ENCODE measurements at places on chromosomes 1 and 21.

DNA sequence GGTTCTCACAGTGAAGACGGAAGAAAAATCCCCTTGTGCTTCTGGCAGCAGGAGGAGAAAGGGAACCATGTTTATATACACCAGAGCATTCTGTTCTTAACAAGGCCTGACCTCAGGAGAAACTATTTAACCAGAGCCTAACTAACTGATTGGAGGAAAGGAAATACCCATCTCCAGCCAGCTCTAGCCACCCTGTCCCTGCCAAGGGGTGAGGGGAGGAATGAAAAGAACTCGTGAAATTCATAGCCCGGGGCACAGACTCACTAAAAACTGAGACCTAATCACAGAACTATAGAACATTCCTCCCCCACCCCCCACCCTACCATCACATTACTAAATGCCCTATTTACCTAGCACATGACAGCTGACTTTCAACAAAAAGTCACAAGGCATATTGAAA, 65.0 kb downstream of the KCNH1 start:
- peak; percentile 17 for DNase-seq

DNA sequence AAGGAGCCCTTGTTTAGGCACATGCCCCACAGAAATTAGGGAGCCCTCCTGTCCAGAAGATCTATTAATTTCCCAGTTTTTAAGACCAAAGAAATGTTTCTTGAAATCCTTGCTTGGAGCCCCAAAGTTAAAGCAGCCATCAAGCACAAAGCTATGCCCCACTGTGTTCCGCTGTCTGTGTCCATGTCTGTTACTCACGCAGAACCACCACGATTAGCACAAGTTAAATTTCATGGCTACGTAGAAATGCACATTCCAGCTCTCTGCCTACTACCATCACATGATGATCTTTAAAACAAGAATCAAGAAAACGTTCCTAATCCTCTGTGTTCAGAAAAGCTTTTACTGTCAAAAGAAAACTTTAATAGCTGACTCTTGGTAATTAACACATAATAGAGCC, 238.5 kb downstream of the RERE start:
- no peak for DNase-seq

GRCh38 chr1:213985209-213986019, 2.4 kb upstream of the PROX1 start:
- no peak for DNase-seq

DNA sequence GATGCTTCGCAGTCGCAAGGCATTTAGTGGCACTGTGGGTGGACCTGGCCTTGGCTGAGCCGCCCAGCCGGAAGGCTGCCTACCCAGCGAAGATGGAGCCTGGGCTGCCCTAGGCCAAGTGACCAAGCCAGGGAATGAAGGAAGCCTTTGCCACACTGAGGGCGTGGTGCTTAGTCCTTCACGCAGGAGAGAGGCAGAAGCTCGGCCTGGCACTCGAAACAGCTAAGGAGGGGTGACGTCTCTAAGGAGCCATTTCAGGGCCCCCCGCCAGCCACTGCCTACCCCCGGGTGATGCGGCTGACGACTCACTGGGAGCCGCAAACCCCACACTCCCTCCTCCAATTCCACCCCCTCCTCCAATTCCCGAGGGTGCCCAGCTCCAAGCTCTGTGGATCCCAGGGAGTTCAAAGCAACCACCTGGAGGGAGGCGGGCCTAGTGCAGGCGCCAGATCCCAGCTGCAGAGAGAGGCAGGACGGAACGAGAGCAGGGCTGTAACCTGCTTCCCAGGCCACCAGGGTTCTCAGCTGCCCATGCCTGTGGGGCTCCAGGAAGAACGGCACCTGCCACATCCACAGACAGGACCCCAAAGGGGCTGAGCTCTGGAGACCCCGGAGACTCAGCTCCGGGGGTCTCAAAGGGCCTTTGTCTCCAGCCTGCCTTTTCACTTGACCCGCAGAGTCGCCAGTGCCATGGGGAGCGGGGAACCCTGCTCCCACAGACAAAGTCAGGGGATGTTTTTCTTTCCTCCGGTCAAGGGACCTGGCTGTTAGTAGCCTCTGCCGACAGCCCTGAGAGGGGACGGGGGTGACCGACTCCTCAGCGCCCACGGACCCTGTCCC, 75.8 kb downstream of the ARHGEF16 start:
- no peak for DNase-seq

DNA sequence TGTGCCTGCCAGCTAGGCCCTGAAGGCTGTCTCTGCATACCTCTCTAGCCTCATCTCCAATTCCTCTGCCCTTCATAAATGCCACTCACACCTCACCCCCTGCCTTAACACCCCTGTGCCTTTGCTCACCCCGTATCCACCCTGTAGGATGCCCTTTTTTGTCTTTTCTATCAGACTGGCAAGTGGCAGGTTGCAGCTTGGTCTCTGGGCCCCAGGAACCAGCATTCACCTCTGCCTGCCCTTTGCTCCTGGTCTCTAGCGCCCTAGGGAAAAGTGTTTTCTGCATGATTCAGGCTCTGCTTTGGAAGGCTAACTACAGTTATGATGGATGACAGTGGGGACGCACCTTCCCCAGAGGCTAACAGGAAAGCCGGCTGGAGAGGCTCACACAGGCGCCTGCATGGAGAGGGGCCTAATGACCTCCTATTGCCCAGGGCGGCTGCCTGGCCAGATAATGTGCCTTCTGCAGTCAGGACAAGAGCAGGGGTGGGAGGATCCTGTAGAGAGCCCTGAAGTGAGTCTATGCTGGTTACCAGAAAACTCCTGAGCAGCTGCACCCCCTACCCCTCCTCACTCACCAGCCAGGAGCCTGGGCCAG, 11.2 kb downstream of the KANK4 start:
- DNase-seq: no peak

Data from COLO829 (cell line).